CD4-positive, alpha-beta T cell treated with Interleukin-4 for 4 hours (primary cell): ENCODE measurements at places on chromosomes 5 and 9.

DNA sequence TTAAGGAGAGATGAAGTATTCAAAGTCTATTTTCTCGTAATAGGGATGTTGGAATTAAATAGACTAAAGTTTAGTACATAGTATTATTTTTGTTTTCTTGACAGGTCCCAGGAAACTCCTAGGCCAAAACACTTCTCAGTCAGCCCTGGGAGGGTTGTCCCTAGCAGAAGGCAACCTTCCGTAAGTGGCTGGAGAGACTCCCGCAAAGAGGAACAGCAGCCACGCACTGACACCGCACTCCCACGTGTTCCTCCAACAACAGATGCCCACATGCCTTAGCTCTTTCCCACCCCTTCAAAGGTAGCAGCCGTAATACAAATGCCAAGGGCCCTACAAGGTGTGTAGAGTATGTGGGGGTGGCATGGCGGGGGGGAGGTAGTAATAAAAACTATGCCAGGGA is 28.4 kb downstream of the PCDHGC5 start:
- DNase-seq: no peak

GRCh38 chr5:152488869-152489268 is 83.8 kb upstream of the NMUR2 start:
- DNase-seq: no peak

DNA sequence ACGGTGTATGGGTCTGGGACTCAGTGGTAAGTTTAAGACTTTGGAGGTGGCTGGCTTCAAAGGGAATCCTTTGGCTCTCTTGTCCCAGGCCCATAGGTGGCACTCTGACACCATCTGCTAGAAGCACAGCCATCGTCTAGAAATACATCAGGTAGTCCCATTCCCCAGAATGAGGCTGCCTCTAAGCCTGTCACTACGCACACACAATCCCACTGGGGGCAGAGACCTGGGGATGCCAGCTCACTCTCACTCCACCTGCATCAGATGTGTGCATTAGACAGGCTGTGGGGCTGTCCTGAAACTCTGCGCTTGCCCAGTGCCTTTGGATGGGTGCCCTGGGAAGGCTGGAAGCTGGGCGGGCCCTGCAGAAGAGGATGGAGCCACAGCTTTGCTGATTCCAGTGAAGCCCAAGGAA is 127.5 kb upstream of the PANK3 start:
- no peak for DNase-seq

GRCh38 chr9:121721058-121721350 is 69.6 kb downstream of the DAB2IP start:
- DNase-seq: no peak

GRCh38 chr9:131720330-131720729 is 19.5 kb downstream of the RAPGEF1 start:
- no peak for DNase-seq

DNA sequence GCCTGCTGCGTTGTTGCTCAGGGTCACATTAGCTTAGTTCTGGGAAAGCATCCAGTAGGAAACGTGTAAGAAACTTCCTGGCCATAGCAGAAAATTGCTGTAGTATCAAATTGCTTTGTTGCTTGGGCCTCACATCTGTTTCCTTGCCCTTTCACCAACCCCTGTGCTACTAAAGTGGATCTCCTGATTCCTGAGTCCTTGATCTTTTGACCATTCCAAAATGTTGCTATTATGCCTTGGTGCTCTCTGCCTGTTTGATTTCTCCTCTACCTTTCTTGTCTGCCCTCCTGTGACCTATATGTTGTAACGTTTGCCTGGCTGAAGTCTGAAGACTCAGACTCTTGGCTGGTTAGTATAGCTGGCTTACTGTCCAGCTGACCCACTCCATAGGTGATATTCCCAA is 350.5 kb downstream of the ADGRV1 start:
- DNase-seq: no peak

- peak; percentile 19 for DNase-seq
These were observed 14.5 kb downstream of the SH2D3C start for GRCh38 chr9:127763918-127764384.

DNA sequence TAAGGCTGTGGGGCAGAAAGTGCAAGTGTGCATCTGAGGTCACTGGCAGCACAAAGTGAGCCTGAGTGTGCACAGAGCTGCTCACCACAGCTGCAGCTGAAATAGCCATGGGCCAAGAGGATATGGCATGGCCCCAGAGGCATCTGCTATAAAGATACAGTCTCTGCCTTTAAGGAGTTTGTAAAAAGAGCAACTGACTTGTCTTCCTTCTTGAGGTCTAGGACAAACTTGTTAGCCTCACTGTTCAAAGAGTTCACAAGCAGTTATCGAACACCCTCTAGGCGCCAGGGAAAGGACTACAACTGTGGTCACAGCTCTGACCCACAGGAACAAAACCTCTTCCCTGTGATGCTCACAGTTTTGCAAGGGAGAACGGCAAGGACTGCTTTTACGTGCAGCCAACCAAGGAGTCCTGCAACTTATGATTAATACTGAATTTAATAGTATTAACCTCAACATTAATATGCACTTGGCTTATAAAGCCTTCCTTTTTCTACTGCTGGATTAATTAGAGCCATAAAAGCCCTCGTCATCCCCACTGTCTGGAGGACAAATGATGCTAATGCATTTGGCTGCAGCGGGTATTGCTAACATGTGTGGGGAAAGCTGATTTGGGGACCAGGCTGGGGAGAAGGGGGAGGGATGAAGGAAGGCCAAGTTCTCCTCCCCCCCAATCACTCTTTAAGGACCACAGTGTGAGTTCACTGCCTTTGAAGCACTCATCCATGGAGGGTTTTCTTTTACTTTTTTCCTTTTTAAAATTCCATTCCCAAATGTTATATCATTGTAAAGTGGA is 189.8 kb upstream of the TRIM32 start:
- no peak for DNase-seq

GRCh38 chr5:181098762-181099601 is 32.0 kb downstream of the OR2V1 start:
- DNase-seq: no peak
